CD14-positive monocyte (primary cell): ENCODE measurements at places on chromosomes 2 and 18. TPM values are rescaled to one million over a fixed set of nuclear protein-coding genes. Genes with fewer than 3 reads are reported as not detected.

CFAP65 gene
- polyA plus RNA-seq, result not detected in 2 replicates

TMEM247 gene
- polyA plus RNA-seq, result not detected in 2 replicates

CASP10 gene
- 17.7 TPM for polyA plus RNA-seq

ATOH8 gene
- polyA plus RNA-seq, result 2.0 TPM

LYPD6 gene
- polyA plus RNA-seq, result not detected in 2 replicates

MAP3K20 gene
- 30.7 TPM for polyA plus RNA-seq

- H3K27me3 ChIP-seq, result no peaks in the 10 kb centered on the region
- H3K4me3 ChIP-seq, result no peak overlapping the region
- H3K4me1 ChIP-seq, result no peaks in the 10 kb centered on the region
Measured at GRCh38 chr2:50746526-50746925, 285.4 kb downstream of the NRXN1 start.

GRCh38 chr2:78940998-78941397 is 84.5 kb upstream of the REG3G start:
- no peaks in the 10 kb centered on the region for H3K4me1 ChIP-seq
- H3K36me3 ChIP-seq, result no peaks in the 10 kb centered on the region
- no peak overlapping the region for H3K4me3 ChIP-seq
- H3K27ac ChIP-seq, result no peak overlapping the region

DNA sequence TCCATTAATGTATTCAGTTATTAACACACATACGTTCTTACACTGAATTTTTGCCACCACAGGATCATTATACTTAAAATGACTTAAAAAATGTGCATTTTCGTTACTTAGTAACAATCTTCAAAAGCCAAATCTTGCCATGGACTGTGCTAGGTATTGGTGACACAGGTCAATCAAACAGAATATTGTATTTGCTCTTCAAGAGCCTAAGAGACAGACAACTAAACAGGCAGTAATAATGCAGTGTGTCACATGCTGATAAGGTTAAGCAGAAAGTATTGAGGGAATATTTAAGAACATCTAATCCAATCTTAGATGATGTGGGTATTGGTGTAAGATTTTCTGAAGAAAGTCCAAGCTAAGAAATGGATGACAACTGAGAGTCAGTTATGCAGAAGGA is 56.9 kb downstream of the FBXO11 start:
- H3K4me1 ChIP-seq, result no peaks in the 10 kb centered on the region
- H3K27me3 ChIP-seq, result no peaks in the 10 kb centered on the region
- H3K4me3 ChIP-seq, result no peak overlapping the region
- peaks cover 5% of the 10 kb centered on the region for H3K36me3 ChIP-seq
- DNase-seq, result no peak

- peaks cover under 1% of the 10 kb centered on the region for H3K4me1 ChIP-seq
- H3K27me3 ChIP-seq, result peaks cover 32% of the 10 kb centered on the region
- DNase-seq, result no peak
- H3K27ac ChIP-seq, result no peak overlapping the region
- no peaks in the 10 kb centered on the region for H3K36me3 ChIP-seq
Measured at GRCh38 chr18:23683671-23684070, 5.6 kb upstream of the LAMA3 start.

GRCh38 chr2:137161250-137161649 is 395.9 kb downstream of the THSD7B start:
- no peak overlapping the region for H3K4me3 ChIP-seq
- no peak for DNase-seq

DNA sequence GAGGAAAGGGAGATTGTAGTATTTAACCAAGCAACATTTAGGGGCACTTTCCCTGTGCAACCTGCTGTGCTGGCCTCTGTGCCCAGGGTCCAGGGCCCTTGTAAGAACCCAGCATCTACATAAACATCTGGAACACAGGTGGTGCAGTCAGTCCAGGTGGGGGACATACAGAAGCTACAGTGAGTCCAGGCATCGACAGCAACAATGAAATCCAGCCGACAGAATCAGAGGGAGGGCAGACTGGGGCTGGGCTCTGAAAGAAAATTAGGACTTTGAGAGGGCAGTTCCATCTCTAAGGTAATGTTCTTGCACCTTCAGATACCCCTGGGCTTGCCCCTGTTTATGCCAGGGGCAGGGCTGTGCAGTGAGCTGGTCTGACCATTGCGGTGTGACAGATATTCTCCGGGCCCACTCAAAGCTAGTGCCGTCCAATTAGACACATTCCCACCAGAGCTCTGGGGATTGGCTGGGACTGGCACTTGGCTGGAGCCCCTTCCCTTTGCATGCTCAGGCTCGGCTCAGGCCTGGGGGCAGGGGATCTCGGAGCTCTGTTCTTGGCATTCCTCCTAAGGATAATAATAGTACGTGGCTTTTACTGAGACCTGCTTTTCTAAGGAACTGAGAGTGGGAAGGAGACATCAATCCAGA is 5.4 kb downstream of the LBH start:
- no peak overlapping the region for H3K27ac ChIP-seq
- H3K27me3 ChIP-seq, result peaks cover 37% of the 10 kb centered on the region
- H3K36me3 ChIP-seq, result no peaks in the 10 kb centered on the region
- no peak for DNase-seq
- peaks cover 10% of the 10 kb centered on the region for H3K4me1 ChIP-seq

GRCh38 chr18:35671966-35672603 is 90.5 kb downstream of the GALNT1 start:
- no peak overlapping the region for H3K27ac ChIP-seq
- H3K36me3 ChIP-seq, result no peaks in the 10 kb centered on the region
- DNase-seq, result no peak
- H3K4me1 ChIP-seq, result no peaks in the 10 kb centered on the region

GRCh38 chr2:239275044-239275685 is 125.7 kb downstream of the HDAC4 start:
- peak overlapping the region; percentile 61 for H3K4me3 ChIP-seq
- peak overlapping the region; percentile 83 for H3K27ac ChIP-seq
- peaks cover 64% of the 10 kb centered on the region for H3K4me1 ChIP-seq
- DNase-seq, result peak; percentile 93
- no peaks in the 10 kb centered on the region for H3K36me3 ChIP-seq

GRCh38 chr2:66522611-66523376 is 87.9 kb downstream of the MEIS1 start:
- H3K4me1 ChIP-seq, result no peaks in the 10 kb centered on the region
- no peaks in the 10 kb centered on the region for H3K36me3 ChIP-seq
- DNase-seq, result no peak
- H3K27ac ChIP-seq, result no peak overlapping the region

GRCh38 chr2:221569871-221570270 is 2.2 kb downstream of the EPHA4 start:
- H3K36me3 ChIP-seq, result no peaks in the 10 kb centered on the region
- no peak for DNase-seq
- H3K27me3 ChIP-seq, result peaks cover 82% of the 10 kb centered on the region
- peaks cover 39% of the 10 kb centered on the region for H3K4me1 ChIP-seq

- DNase-seq, result peak; percentile 75
- peak within 1 kb of the TSS; percentile 69 for H3K4me3 ChIP-seq
- H3K27ac ChIP-seq, result peak within 1 kb of the TSS; percentile 91
- no peaks in the 10 kb centered on the region for H3K36me3 ChIP-seq
- H3K4me1 ChIP-seq, result peaks cover 78% of the 10 kb centered on the region
- no peaks in the 10 kb centered on the region for H3K27me3 ChIP-seq
Measured at GRCh38 chr18:24014062-24014985, at the start of gene TTC39C. TSS of gene TTC39C (plus strand) at chr18:24014754. CDS start at chr18:24014872, 118 bp downstream.

DNA sequence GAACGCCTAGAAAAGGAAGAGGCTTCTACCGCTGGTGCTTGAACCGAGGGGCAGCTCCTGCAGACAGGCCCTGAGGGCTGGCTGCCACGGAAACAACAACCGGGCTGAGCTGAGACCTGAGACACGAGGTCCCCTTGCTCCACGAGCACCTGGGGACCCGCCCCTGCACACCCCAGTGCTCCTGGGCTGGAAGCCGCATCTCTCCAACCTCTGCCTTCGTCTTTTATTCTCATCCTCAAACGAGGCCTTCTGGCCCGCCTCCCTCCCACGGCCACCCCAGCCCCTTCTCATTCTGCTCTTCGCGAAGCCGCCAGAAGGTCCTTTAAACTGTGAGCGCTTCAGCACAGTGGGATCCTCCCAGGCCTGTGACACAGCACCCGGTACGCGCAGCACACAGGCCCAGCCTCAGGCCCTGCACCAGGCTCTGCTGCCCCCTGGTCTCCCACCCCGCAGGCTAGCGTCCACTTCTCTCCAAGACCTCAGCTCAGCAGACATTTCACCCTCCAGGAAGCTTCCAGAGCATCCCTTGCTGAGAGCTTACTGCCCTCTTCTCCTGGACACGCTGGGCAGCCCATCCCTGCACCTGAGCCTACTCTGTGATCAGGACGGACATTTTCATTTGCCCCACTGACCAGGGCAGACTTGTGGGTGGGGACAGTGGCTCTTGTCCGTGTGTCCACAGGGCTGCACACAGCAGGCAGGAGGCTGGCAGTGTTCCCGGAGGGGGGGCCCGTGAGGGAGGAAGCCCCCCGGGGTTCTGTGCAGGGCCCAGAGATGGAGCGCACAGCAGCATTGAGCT is 149.7 kb downstream of the PXDN start:
- no peak for DNase-seq
- H3K4me1 ChIP-seq, result no peaks in the 10 kb centered on the region
- H3K36me3 ChIP-seq, result no peaks in the 10 kb centered on the region
- H3K4me3 ChIP-seq, result no peak overlapping the region
- H3K27me3 ChIP-seq, result peaks cover 2% of the 10 kb centered on the region

DNA sequence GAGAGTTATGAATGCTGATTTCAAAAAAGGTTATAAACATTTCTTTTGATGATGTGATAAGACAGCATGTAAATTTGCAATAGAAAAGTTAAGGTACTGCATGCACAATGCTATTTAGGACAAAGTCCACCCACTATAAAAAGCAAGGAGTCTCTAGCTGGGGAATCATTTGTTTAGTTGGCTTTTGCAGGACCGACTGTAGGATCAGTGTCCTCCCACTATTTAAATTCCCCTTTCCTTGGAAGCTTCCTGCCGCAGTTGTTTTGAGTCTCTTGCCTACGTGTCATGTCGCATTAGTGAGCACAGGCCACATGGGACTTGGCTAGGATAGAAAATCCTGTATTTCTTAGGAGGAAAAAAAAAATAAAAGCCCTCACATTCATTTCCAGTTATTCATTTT is 13.1 kb downstream of the QPCT start:
- H3K27ac ChIP-seq, result no peak overlapping the region
- no peaks in the 10 kb centered on the region for H3K4me1 ChIP-seq
- DNase-seq, result no peak
- H3K4me3 ChIP-seq, result no peak overlapping the region

GRCh38 chr2:126978333-126978732 is 79.6 kb downstream of the TEX51 start:
- no peak overlapping the region for H3K4me3 ChIP-seq
- DNase-seq, result no peak
- no peaks in the 10 kb centered on the region for H3K27me3 ChIP-seq
- no peak overlapping the region for H3K27ac ChIP-seq

- H3K27ac ChIP-seq, result peak overlapping the region; percentile 83
- peaks cover 30% of the 10 kb centered on the region for H3K4me1 ChIP-seq
- no peaks in the 10 kb centered on the region for H3K27me3 ChIP-seq
- peak overlapping the region; percentile 24 for H3K4me3 ChIP-seq
Measured at GRCh38 chr2:148545390-148546256, 98.9 kb upstream of the EPC2 start.

DNA sequence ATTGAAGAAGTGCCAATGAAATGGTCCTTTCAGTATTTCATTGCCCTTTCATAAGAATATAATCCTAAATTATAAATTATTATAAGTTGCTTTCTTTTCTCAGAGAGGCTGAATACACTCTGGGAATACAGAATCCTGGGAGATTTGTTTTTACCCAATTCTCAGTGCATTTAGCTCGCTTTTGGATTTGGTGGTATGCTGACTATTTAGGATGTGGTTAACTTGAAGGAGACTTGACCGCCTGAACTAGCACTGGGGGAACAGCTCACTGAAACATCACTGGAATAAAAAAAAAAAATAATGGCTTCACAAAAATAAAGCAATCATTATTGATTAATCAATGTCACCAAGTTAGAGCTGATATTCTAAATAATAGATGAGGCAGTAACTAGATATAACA is 10.2 kb downstream of the TNFAIP6 start:
- H3K27ac ChIP-seq, result no peak overlapping the region
- H3K4me3 ChIP-seq, result no peak overlapping the region
- H3K27me3 ChIP-seq, result no peaks in the 10 kb centered on the region
- DNase-seq, result no peak
- H3K36me3 ChIP-seq, result peaks cover 28% of the 10 kb centered on the region

DNA sequence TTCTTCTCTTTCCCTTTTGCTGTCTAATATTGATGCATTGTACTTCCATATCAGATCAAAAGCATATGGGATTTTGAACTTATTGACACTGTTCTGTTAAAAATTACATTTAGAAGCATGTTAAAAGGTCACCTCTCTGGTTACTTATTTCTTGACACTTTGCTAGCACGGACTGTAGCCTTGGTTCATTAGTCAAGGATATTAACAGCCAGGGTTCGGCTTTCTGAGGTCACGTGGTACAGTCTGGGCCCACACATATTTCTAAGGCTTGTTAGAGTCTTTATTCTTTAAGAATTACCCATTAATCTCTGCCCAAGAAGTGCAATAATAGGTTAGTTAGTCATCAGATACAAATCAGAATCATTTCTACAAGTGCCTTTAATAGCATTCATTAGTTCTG is 1035.8 kb upstream of the FANCL start:
- H3K27ac ChIP-seq, result no peak overlapping the region
- no peak overlapping the region for H3K4me3 ChIP-seq
- DNase-seq, result no peak
- no peaks in the 10 kb centered on the region for H3K27me3 ChIP-seq
- H3K36me3 ChIP-seq, result no peaks in the 10 kb centered on the region

DNA sequence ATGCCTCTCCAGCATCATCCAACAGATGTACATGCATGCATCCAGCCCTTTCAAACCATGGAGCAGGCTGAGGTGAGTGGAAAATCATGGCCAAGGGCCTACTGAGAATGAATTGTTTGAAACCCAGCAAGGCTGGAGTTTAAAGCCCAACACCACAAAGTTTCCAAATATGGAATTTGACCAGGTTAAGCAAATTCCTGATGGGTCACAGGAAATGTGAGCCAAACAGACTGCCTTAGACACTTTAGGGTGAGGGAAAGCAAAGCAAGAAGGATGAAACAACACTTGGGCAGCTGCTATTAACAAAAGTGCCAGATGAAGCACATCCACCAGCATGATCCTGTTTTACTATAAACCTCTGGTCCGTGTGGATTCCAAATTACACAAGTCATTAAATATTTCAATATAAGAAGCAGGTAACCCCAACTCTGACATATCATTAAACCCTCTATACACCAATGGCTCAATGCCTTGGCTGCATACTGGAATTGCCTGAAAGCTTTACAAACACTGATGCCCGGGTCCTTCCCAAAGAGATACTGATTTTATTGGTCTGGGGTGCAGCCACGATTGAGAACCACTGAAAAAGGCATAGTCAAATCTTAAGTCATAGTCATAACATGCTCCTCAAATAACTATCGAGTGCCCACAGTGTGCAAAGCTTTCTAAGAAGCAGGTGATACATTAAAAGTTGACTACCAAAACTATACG is 9.1 kb downstream of the KLF7 start:
- H3K36me3 ChIP-seq, result no peaks in the 10 kb centered on the region
- peaks cover 84% of the 10 kb centered on the region for H3K4me1 ChIP-seq
- H3K4me3 ChIP-seq, result no peak overlapping the region

- H3K36me3 ChIP-seq, result no peaks in the 10 kb centered on the region
- H3K4me1 ChIP-seq, result peaks cover 46% of the 10 kb centered on the region
- H3K4me3 ChIP-seq, result no peak overlapping the region
- no peaks in the 10 kb centered on the region for H3K27me3 ChIP-seq
Measured at GRCh38 chr2:22281033-22281432, 1103.9 kb upstream of the KLHL29 start.

- H3K4me3 ChIP-seq, result no peak overlapping the region
- H3K27me3 ChIP-seq, result no peaks in the 10 kb centered on the region
- H3K4me1 ChIP-seq, result no peaks in the 10 kb centered on the region
- no peak for DNase-seq
Measured at GRCh38 chr2:31258351-31258750, 24.4 kb downstream of the EHD3 start.

GRCh38 chr2:140814141-140814540 is 1316.7 kb downstream of the LRP1B start:
- H3K4me3 ChIP-seq, result no peak overlapping the region
- no peaks in the 10 kb centered on the region for H3K27me3 ChIP-seq

GRCh38 chr2:19723021-19723420 is 178.8 kb downstream of the TTC32 start:
- H3K4me3 ChIP-seq, result no peak overlapping the region
- no peaks in the 10 kb centered on the region for H3K4me1 ChIP-seq
- no peaks in the 10 kb centered on the region for H3K36me3 ChIP-seq
